ENCODE measurements at places on chromosomes 11 and 22.
A peak's percentile ranks its signal among the peaks of the same experiment; 100 is the strongest.

GRCh38 chr11:6602096-6602940, 1.1 kb downstream of the RRP8 start:
- DNase-seq: no peak

- DNase-seq: no peak
Observed at GRCh38 chr11:130830566-130830965, 85.7 kb downstream of the SNX19 start.

- no peak for DNase-seq
Observed at GRCh38 chr22:31987218-31987617, 42.9 kb downstream of the YWHAH start.

GRCh38 chr22:42604403-42604802, 10.3 kb downstream of the POLDIP3 start:
- no peak for DNase-seq

DNA sequence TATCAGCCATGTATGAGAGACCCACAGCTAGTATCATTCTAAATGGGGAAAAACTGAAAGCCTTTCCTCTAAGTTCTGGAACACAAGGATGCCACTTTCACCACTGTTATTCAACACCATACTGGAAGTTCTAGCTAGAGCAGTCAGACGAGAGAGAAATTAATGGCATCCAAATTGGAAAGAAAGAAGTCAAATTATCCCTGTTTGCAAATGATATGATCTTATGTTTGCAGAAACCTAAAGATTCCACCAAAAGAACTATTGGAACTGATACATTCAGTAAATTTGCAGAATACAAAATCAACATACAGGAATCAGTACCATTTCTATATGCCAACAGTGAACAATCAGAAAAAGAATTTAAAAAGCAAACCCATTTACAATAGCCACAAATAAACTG, 226.0 kb downstream of the TRPC6 start:
- DNase-seq: no peak

GRCh38 chr22:48486134-48486532, 1341.5 kb downstream of the BRD1 start:
- no peak for DNase-seq

GRCh38 chr11:61820174-61820573, 3.4 kb upstream of the FADS1 start:
- DNase-seq: no peak

DNA sequence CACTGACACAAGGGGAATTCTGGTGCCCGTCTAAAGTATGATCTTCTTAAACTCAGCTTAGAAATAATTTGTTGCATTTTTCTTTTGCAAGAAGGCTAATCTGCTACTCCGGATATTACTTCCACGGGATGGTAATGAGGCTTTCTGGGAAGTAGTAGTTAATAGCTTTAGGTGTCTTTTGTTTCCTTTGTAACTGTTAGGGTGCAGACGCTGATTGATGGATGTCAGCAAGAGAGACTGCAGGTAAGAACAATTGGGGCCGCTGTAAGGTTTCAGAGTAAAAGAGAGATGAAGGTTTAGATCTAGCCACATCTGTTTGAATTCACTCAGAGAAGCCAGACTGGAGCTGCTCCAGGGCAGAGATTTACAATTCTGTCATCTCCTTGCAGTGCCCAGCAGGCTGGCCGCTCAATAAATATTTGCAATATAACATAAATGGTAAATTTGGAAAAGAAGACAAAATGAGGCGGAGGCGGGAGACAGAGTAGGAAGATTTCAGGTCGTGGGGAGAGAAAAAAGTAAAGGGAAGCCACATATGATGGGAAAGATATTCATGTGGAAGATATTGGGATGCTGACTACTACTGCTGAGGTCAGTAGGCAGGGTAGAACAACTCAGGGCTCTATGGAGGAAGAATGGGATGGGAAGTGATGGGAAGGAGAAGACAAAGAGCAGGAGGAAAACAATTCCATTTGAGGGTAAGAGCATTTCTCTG, 320.5 kb downstream of the AASDHPPT start:
- no peak for DNase-seq

- no peak for DNase-seq
Observed at GRCh38 chr11:12079726-12080556, 30.4 kb upstream of the MICAL2 start.

DNA sequence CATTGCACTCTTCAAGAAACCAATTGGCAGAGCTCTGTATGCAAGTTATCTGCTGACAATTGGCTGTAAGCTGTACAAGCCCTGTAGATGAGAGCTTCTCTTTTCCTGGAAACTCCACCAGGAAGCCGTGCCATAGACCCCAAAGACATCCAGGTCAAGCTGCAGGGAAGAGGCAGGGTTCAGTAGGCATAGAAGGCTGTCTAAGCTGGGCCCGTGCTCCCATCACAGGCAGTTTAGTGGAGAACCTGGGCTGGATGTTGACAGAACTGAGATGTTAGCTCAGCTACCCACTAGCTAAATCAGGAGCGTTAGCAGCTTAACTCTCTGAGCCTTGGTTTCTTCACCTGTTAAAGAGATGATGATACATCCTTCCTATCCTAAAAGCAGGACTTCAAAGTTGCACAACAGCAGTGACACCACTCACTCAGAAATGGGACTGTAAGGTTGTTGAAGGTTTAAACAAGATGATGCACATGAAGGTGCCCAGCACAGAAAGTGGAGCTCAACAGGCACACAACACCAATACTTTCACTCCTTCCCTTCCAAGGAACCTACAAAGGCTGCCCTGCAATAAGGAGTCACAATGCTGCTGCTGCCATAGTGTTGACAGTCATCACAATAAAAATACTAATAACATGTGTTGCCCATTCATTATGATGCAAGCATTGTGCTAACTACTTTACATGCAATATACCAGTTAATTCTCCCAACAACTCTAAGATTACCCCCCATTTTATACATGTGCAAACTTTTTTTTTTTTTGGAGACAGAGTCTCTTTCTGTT, 115.4 kb downstream of the ZBTB16 start:
- no peak for DNase-seq

DNA sequence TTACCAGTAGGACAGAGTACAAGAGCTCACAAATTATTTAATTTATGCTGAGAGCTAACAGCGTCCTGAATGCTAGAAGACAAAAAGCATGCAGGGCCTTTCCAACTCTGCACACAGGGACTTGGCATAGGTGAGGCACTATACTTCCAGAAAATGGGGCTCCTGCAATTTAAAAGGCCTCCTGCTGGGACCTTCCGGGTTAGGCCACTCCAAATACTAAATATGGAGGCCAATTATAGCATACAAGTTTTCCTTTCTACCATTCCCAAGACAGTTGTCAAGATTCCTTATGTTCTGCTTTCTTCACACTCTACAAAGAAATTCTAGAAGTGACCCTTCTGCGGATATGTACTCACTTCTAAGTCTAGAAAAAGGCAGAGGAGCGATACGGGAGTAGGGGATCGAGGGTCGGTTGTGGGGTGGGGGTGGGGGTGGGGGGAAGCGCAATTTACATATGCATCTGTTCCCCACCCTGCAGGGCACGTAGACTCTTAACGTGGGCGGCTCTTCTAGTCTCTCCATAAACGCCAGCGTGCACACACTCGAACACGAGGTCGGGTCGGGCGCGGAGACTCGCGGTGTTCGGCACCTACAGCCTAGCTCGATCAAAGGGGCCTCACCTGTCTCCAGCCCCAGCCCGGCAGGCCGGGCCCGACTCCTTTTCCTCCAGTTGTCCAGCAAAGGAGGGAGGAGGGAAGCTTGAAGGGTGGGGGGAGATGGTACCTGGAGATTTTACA, 728 bp downstream of the DCUN1D5 start:
- DNase-seq: peak; percentile 28

GRCh38 chr22:19701420-19702145, 12.7 kb upstream of the SEPTIN5 start:
- no peak for DNase-seq

DNA sequence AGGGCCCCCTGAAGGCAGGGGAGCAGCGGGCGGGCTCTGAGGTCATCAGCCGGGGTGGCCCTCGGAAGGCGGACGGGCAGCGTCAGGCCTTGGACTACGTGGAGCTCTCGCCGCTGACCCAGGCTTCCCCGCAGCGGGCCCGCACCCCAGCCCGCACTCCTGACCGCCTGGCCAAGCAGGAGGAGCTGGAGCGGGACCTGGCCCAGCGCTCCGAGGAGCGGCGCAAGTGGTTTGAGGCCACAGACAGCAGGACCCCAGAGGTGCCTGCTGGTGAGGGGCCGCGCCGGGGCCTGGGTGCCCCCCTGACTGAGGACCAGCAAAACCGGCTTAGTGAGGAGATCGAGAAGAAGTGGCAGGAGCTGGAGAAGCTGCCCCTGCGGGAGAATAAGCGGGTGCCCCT, 50.1 kb upstream of the GCAT start:
- DNase-seq: no peak

- no peak for DNase-seq
Observed at GRCh38 chr11:10307022-10307399, 2.1 kb downstream of the ADM start.

DNA sequence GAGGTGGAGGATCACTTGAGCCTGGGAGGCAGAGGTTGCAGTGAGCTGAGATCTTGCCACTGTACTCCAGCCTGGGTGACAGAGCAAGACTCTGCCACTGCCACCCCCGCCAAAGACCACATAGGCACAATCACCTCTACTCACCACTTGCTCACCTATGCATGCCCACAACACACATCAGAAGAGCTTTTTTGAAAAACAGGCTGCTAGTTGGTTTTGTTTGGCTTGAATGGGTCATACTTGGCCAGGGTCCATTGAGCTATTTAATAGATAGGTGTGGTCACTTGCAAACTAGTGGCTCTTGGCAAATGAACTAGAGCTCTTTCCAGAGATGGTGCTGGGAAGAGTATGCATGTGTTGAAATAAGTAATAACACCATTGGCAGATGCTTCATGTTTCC, 80.1 kb downstream of the EMSY start:
- DNase-seq: no peak

GRCh38 chr11:90803831-90804230, 581.0 kb upstream of the CHORDC1 start:
- DNase-seq: no peak

DNA sequence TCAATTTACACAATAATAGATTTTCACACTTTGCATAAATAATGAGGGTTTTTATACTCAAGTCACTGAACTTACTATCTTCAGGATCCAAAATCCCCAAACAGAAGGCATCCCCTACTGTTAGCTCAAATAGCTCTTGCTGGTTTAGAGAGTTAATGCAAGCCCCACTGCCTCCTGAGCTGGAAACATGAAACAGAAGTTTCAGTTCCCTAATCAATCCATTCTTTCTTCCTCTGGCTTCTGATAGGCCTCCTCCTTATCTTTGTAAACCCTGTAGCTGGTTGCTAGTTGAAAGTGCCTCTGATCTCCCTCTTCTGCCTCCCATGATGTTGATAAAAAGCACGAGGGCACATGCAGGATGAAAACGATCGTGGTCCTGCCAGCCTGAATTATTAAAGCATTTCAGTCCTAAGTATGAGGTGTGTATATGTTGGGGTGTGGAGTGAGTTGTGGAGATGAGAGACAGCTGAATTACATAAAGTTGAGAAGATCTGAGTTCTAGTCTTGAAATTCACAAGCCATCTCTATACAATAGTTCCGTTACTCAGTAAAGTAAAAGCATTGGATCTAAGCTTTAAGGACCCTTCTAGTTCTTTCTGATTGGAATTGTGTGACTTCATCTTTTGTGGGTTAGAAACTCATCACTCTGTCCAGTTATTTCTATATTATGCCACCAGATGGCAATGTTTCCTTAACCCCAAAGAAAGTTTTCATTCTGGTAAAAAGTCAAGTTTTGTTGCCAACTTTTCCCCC, 35.0 kb upstream of the EHF start:
- no peak for DNase-seq

GRCh38 chr11:35363854-35364780, 55.2 kb downstream of the SLC1A2 start:
- DNase-seq: no peak

DNA sequence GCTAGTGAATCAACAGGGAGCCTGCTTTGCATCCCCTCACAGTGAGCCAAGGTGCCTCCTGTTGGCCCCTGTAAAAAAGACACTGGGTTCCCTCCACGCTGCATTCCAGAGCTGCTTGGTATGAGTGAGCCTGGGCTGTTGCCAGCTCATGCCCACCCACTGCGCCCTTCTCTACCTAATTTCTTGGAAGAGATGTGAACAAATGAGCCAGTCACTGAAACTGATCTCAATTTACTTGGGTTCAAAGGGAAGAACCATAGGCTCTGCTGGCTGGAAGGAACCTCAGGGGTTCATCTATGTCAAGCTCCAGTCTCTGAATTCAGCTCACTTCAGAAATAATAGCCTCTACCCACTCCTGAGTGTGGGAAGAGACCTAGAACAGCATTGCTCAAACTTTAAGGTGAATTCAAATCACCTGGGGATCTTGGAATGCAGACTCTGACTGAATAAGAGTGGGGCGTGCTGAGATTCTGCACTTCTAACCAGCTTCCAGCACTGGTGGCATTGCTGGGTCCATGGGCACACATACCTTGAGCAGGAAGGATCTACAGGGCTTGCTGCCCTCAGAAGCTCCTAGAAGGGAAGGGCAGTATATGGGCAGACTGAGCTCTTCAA, 5.4 kb upstream of the TMPRSS4 start:
- DNase-seq: no peak

GRCh38 chr22:32846780-32847491, 45.4 kb downstream of the TIMP3 start:
- DNase-seq: no peak

DNA sequence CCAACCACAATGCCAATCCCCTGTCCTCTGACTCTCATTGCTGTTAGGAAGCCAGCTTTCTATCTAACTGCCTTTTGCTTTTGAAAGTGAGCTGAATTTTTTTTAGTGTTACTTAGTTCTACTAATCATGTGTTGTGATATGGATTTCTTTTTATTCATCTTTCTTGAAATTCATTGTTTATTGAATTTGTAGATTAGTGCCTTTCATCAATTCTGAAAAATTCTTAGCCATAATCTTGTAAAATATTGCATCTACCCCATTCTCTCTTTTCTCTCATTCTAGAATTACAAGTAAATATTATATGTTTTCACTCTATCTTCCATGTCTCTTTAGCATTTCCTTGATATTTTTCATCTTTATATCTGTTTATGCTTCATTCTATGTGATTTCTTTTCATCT, 47.8 kb downstream of the DDIAS start:
- no peak for DNase-seq

DNA sequence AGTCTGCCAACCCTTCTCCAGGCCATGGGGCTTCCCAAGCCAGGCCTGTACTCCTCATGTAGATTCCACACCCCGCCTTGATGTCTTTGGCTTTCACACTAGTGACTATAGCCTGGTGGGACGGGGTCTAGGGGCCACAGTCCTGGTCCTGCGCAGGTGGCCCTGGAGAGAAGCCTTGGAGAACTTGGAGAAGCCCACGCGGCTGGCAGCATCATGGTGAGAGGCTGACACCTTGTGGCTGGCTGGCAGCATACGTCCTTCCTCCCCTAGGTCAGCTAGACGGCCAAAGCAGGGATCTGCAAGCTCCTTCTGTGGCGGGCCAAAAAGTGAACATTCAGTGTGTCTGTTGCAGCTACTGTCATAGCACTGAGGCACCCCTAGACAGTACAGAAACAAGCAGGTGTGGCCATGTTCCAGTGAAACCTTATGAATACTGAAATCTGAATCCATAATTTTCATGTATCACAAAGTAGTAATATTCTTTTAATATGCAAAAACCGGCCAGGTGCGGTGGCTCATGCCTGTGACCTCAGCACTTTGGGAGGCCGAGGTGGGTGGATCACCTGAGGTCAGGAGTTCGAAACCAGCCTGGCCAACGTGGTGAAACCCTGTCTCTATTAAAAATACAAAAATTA, 42.0 kb downstream of the FAM83F start:
- peak; percentile 11 for DNase-seq
